Ascending aorta (tissue), 2 donors: ENCODE measurements at places on chromosomes 11 and 22. TPM values are rescaled to one million over a fixed set of nuclear protein-coding genes. Genes with fewer than 3 reads are reported as not detected.
A peak's percentile ranks its signal among the peaks of the same experiment; 100 is the strongest.

DNA sequence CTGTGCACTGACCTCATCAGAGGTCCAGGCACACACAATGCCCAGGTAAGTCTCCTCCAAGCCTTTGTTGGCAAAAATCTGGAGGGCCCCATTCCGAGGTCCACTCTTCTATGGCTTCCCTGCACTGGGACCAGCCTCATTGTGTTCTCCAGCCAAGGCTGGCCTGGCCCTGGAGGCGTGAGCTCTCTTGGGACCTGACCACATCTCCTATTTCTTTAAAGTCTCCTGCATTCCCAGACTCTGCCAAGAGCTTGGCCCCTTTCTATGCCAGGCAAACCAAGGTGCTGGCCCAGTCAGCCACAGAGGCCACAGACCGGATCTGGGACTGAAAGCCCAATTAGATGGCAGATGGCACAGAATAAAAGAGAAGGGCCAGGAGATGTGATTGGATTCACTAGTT is 55.1 kb downstream of the C11orf58 start:
- DNase-seq = no peak

- no peak for DNase-seq
These were observed 406.2 kb downstream of the METTL15 start for GRCh38 chr11:28514391-28514790.

DNA sequence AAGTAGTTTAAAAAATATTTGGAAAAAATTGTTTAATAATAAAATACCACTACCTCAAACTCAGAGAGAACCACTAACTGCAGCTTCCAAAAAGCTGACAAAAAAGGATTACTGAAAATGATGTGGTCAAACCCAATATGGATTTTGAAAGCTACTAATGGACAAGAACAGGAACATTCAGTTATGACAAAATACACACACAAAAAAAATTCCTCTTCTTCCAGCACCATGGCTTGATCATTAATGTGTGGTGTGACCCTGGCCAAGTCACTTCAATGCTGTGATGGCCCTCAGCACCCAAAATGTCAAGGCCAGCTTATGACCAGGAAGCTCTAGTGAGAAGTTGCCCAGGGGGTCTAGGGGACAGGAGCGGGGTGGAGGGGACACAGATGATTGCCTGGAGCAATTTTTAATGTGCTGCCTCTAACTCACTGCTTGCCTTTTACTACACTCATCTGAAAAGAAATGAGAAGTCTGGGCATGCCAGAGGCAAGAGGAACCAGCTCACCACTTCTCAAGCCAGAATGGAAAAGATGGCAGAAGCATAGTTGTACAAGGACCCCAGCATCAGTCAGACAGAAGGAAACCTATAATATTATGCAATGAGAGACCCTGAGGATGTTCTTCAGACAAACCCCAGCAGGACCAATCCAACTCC is 2.2 kb downstream of the SMCO4 start:
- no peak for DNase-seq

GRCh38 chr11:8684600-8685290 is 2.2 kb downstream of the RPL27A start:
- DNase-seq = no peak

DNA sequence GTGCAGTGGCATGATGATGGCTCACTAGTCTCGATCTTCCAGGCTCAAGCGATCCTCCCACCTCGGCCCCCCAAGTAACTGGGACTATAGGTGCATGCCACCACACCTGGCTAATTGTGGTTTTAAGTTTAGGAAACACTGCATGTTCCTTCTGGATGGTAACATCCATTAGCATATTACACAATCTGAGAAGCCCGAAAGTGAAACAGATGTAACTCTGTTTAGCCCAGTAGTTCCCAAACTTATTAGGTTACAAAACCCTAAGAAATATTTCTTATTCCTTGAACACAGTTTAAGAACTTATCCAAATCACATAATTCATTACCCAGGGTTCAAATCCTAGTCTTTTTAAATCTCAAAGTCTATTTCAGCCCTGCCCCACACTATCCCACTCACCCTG is 28.3 kb downstream of the POLDIP3 start:
- DNase-seq = no peak

GRCh38 chr22:20783844-20784723 is 10.2 kb downstream of the SERPIND1 start:
- DNase-seq = no peak

DNA sequence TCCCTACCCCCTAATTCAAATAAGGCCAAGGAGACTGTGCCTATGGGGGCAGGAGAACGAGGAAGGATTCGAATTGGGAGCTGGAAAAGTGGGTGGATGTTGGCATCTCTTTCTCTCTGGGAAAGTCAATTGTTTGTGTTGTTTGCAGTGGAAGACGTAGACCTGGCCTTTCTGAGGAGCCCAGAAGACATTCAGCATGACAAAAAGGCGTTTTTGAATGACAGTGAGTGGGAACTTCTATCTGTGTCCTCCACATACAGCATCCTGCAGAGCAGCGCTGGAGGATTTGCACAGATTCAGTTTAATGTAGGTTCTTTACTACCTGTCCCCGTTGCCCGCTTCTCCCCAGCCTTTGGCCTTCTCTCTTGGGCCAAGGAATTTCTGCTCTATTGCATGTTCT is 28.2 kb downstream of the HTR3B start:
- DNase-seq = no peak

DNA sequence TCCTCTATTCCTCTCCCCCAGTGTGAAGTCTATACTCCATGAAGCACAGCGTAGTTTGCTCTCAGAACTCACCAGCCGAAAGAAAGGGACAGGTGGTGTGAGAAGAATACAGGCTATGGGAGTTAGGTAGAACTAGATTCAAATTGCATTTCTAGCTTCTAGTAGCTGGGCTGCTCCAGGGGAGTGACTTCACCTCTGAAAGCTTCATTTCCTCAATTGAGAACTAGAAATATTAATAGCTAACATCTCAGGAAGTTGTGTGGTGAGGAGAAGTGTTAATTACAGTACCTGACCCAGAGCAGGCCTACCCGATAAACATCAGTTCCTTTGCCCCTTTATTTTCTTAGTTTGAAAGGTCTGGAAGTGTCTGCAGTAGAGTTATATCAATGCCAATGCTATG is 484.7 kb upstream of the TENM4 start:
- DNase-seq = no peak

DNA sequence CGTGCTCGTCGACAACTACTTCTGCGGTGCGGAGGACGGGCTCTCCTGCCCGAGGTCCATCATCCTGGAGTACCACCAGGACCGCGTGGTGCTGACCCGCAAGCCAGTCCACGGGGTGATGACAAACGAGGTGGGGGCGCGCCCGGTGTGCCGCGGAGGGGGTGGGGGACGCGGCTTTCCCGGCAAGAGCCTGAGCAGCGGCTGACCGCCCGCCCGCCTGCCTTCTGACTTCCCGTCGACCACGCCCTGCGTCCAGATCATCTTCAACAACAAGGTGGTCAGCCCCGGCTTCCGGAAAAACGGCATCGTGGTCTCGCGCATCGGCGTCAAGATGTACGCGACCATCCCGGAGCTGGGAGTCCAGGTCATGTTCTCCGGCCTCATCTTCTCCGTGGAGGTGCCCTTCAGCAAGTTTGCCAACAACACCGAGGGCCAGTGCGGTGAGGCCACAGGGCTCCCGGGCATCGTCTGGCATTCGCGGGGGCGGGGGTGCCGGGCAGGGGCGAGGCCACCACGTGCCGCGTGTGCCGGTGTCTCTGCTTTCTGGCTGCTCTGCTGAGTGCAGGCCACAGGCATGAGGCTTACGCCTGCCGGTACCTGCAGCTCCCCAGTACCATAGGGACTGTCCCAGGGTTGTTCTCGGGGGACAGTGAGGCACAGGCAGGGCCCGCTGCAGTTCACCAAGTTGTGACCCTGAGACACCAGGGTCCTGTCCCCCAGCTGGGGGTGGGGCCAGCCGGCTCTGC is 28.5 kb upstream of the MUC5B start:
- DNase-seq = peak; percentile 1

- no peak for DNase-seq
These were observed 1.3 kb upstream of the BTBD18 start for GRCh38 chr11:57752954-57753353.

GRCh38 chr11:96317985-96318384 is 25.0 kb downstream of the MAML2 start:
- no peak for DNase-seq

GRCh38 chr11:9126636-9127035 is 35.2 kb upstream of the SCUBE2 start:
- DNase-seq = no peak

DNA sequence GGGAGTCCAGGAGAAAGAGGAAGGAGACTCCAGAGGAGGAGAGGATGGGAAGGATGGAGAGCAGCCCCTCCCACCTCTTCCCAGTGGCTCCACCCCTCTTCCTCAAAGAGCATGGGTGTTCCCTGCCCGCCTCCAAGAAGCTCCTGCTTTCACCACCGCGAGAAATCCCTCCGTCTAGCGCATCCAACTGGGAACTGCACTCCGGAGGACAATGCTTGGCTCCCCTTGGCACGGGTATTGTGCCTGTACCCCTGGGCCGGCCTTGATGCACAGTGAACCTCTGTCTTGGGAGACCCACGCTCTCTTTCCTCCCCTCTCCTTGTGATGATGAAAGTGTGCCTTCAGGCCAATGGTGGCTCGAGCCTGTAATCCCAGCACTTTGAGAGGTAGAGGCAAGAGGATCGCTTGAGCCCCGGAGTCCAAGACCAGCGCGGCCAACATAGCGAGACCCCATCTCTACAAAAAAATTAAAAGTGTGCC is 14.9 kb upstream of the ADA2 start:
- DNase-seq = no peak

- DNase-seq = no peak
These were observed 109.3 kb downstream of the LRRC32 start for GRCh38 chr11:76561245-76561644.

- no peak for DNase-seq
These were observed 35.9 kb downstream of the RTN4R start for GRCh38 chr22:20232237-20232598.

DNA sequence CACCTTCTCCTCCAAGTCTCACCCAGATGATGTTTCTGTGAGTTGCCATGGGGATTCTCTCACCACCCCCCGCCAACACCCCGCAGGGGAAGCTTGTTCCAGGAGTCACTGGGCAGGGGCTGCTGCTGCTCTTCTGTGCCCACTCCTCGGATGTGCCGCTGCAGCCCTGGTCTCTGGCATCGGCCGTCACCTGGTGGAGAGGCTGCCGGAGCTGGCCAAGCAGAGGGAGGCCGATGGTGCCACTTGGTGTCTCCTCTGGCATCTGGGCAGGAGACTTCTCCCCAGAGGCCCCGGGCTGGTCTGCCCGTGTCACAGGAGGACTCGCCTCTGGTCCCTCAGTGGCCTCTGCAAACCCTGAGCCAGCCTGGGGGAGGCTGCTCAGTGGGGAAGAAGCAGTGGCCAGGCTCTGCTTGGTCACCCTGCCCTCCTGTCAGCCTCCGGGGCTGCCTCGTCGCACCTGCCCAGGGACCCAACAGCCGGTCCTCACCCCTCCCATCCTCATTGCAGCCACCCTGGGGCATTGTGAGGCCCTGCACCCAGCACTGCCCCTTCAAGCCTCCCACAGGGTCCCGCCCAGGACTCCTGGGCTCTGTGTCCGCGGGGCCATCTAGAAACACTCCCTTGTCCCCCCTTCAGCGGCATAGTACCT is 424 bp upstream of the ADORA2A start:
- DNase-seq = no peak

- no peak for DNase-seq
These were observed 27.9 kb downstream of the EXPH5 start for GRCh38 chr11:108565653-108566052.

DNA sequence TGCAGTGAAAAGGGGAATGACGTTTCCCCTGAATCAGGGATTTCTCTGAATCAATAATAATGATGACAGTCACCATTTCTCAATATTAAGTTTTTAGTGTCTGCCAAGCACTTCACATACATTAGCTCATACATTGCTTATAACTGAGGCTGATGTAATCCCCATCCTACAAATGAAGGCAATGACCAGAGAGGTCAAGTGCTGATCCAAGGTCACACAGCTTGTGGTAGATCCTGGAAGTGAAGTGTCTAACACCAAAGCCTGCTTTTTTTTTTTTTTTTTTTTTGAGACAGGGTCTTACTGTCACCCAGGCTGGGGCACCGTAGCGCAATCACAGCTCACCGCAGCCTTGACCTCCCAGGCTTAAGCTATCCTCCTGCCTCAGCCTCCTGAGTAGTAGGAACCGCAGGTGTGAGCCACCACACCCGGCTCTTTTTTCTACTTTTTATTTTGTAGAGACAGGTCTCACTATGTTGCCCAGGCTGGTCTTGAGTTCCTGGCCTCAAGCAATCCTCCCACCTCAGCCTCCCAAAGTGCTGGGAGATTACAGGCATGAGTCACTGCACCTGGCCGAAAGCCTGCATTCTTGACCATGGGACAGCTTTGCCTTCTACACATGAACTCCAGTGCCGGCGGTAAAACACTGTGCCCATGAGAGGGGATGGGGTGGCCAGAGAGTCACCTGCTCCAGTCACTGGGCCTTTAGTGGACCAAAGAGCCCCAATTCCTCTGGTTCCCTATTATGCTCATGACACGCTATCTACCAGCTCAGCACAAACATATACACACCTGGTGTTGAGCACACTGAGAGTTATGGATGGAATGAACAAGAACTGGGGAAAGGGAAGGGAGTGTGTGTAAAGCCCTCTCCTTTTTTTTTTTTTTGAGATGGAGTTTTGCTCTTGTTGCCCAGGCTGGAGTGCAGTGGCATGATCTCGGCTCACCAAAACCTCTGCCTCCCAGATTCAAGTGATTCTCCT is 17.4 kb downstream of the ARHGAP1 start:
- no peak for DNase-seq

- DNase-seq = no peak
These were observed 257.6 kb downstream of the NELL1 start for GRCh38 chr11:20926799-20927540.

- DNase-seq = no peak
These were observed 8.2 kb upstream of the CCDC188 start for GRCh38 chr22:20159076-20159475.

Gene TSPAN18
- total RNA-seq = 21.3 TPM

Gene ENTHD1
- total RNA-seq = 0.21 TPM

Gene ACO2
- total RNA-seq = 81.1 TPM

Gene RFPL3
- not detected for total RNA-seq

Gene SLC22A8
- not detected for total RNA-seq

Gene MPZL3
- total RNA-seq = 0.21 TPM

Gene PIK3C2A
- total RNA-seq = 56.6 TPM

Gene PPARA
- 20.1 TPM for total RNA-seq

Gene SUSD2
- total RNA-seq = 51.0 TPM

Gene HIRA
- total RNA-seq = 36.2 TPM

Gene HORMAD2
- not detected for total RNA-seq
